Stomach (tissue), 19 donors: ENCODE measurements at places on chromosomes 12 and 14.

DNA sequence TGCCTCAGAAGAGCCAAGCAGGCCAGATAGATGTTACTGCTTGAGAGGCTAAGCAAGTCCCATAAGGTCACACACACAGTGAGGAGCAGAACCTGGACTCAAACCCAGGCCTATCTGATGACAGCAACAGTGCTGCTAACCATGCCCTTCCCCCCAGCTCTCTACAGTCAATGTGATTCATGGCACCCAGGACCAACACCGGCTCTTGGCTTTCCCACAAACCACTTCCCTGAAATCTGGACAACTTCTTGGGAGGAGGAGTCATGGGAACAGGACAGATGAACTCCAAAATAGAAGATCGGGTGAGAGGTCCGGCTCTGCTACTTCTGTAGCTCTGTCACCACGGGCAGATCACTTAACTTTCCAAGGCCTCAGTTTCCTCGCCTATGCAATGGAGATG lies 716 bp upstream of the PTGDR start:
- H3K36me3 ChIP-seq = no peaks in the 10 kb centered on the region
- DNase-seq = no peak
- peaks cover 23% of the 10 kb centered on the region for H3K4me1 ChIP-seq

GRCh38 chr14:45198551-45198950 lies 54.5 kb downstream of the MIS18BP1 start:
- no peak overlapping the region for H3K27ac ChIP-seq
- no peaks in the 10 kb centered on the region for H3K4me1 ChIP-seq
- H3K4me3 ChIP-seq = no peak overlapping the region
- H3K36me3 ChIP-seq = peaks cover 24% of the 10 kb centered on the region

DNA sequence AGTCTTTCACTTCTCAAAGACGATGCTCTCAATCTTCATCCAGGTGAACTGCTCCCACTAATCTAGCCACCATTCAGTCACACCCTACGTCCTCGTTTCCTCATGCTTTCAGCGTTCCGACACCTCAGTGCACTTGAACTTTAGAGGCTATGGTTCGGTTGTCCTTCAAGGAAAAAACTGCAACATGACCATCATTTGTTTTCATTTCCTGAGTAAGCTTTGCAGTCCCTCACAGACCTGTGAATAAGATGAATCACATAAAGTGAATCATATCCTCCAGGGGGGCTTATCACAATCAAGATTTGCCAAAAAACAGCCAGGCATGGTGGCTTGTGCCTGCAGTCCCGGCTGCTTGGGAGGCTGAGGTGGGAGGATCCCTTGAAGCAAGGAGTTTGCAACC lies 80.2 kb downstream of the TMCC3 start:
- DNase-seq = no peak
- no peaks in the 10 kb centered on the region for H3K27me3 ChIP-seq
- H3K4me3 ChIP-seq = no peak overlapping the region
- peaks cover 8% of the 10 kb centered on the region for H3K4me1 ChIP-seq

GRCh38 chr14:89427426-89428172 lies 10.6 kb upstream of the FOXN3 start:
- H3K4me3 ChIP-seq = no peak overlapping the region
- no peaks in the 10 kb centered on the region for H3K36me3 ChIP-seq
- no peaks in the 10 kb centered on the region for H3K27me3 ChIP-seq
- no peak overlapping the region for H3K27ac ChIP-seq

DNA sequence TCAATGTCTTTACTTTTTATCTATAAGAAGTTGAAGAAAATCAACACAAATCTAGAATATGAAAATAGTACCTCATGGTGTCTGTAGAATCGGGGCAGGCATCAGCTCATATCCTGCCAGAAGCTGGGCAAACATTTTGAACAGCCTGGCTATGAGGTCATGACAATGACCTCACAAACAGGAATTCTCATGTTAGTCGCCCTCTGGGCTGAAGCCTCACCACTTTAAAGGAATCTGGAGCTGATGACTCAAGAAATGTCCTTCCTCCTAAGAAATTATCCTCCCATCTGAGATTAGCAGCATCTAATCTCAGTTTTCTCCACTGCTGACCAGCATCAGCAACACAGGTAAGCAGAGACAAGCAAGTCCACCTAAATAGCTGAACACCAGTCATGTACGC lies 27.1 kb downstream of the CLIP1 start:
- H3K4me1 ChIP-seq = peaks cover 69% of the 10 kb centered on the region

GRCh38 chr12:22118238-22118790 lies 72.3 kb downstream of the CMAS start:
- H3K4me1 ChIP-seq = no peaks in the 10 kb centered on the region
- no peaks in the 10 kb centered on the region for H3K27me3 ChIP-seq
- no peak overlapping the region for H3K27ac ChIP-seq

GRCh38 chr12:101759396-101760047 lies 20.3 kb upstream of the SYCP3 start:
- H3K27ac ChIP-seq = no peak overlapping the region
- H3K27me3 ChIP-seq = no peaks in the 10 kb centered on the region
- DNase-seq = no peak
- no peak overlapping the region for H3K4me3 ChIP-seq
- H3K36me3 ChIP-seq = peaks cover 64% of the 10 kb centered on the region

DNA sequence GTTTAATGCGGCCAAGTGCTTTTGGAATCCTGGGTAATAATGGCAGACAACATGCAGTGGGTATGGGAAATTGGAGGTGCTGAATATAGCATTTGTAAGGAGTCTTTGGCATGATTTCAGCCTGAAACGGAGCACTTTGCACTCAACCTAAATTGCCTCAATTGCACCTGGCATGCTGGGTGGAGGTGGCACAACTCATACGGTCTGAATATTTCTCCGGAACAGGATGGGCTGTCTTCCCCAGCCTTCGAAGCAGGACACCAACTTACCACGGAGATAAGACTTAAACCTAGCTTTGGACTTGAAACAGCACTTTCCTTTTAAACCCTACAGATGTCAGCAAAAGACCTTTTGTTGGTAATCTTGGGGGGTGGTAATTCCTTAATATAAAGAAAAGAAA lies 153.7 kb upstream of the SRRM4 start:
- H3K4me3 ChIP-seq = no peak overlapping the region
- no peaks in the 10 kb centered on the region for H3K4me1 ChIP-seq
- H3K27ac ChIP-seq = no peak overlapping the region
- no peaks in the 10 kb centered on the region for H3K36me3 ChIP-seq
- DNase-seq = no peak
- no peaks in the 10 kb centered on the region for H3K27me3 ChIP-seq

DNA sequence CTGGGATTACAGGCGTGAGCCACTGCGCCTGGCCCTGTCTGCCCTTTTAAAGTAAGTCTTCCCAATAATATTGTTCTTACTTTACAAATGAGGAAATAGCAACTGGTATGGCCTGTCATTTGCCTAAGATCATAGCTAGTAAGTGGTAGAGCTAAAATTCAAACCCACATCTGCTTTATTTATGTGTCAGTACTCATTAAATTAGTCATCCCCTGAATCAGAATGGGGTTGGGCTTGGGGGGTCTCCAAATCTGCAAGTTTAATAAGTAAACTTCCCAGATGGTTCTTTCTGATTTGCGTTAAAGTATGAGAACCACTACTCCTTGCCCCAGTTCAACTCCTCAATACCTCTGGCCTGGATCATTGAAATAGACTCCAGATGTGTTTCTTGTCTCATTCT lies 96.2 kb downstream of the FAR2 start:
- H3K4me3 ChIP-seq = no peak overlapping the region

DNA sequence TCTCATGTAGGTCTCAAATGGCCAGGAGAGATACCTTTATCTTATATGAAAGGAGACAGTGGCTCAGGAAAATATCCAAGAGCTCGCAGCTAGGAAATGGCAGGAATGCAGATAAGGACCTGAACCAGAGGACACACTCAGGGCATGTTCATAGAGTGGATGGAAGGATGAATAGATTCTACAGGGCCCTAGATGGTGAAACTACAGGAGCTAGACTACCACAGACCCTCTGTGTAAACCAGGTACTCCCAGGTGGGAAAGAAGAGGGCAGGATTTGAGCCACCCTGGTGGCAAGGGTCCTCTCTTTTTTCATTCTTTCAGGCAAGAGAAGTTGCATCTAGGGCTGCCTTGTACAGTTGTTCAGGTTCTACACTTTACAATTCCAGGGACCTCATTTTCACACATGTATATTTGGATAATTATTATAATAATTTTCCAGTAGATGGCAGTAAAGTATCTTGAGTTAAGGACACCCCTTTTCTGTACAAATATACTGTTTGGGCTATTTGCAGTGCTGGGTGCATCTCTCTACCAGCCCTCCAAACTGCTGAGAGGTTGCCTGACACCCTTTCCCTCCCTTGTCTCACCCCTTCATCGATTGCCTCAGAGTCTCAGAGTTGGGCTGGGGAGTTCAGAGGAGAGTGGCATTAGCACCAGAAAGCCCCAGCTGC lies 10.5 kb upstream of the ZDHHC22 start:
- H3K27ac ChIP-seq = no peak overlapping the region
- no peak overlapping the region for H3K4me3 ChIP-seq
- no peak for DNase-seq
- peaks cover 27% of the 10 kb centered on the region for H3K27me3 ChIP-seq
- H3K36me3 ChIP-seq = no peaks in the 10 kb centered on the region
- no peaks in the 10 kb centered on the region for H3K4me1 ChIP-seq

GRCh38 chr14:38226366-38226765 lies 18.7 kb downstream of the SSTR1 start:
- no peaks in the 10 kb centered on the region for H3K27me3 ChIP-seq
- no peak overlapping the region for H3K27ac ChIP-seq
- DNase-seq = no peak
- H3K4me3 ChIP-seq = no peak overlapping the region
- H3K4me1 ChIP-seq = no peaks in the 10 kb centered on the region

GRCh38 chr12:100142851-100143559 lies at the start of gene BLTP3B:
TSS of gene BLTP3B (minus strand) at chr12:100142874. CDS start at chr12:100142635, 239 bp downstream.
- H3K4me1 ChIP-seq = peaks cover 35% of the 10 kb centered on the region
- no peaks in the 10 kb centered on the region for H3K27me3 ChIP-seq
- H3K27ac ChIP-seq = peak within 1 kb of the TSS; percentile 99

GRCh38 chr14:59463787-59464485 lies 1.2 kb downstream of the GPR135 start:
- peaks cover 20% of the 10 kb centered on the region for H3K4me1 ChIP-seq
- peak overlapping the region; percentile 55 for H3K4me3 ChIP-seq
- H3K36me3 ChIP-seq = no peaks in the 10 kb centered on the region
- no peaks in the 10 kb centered on the region for H3K27me3 ChIP-seq
- peak overlapping the region; percentile 84 for H3K27ac ChIP-seq

DNA sequence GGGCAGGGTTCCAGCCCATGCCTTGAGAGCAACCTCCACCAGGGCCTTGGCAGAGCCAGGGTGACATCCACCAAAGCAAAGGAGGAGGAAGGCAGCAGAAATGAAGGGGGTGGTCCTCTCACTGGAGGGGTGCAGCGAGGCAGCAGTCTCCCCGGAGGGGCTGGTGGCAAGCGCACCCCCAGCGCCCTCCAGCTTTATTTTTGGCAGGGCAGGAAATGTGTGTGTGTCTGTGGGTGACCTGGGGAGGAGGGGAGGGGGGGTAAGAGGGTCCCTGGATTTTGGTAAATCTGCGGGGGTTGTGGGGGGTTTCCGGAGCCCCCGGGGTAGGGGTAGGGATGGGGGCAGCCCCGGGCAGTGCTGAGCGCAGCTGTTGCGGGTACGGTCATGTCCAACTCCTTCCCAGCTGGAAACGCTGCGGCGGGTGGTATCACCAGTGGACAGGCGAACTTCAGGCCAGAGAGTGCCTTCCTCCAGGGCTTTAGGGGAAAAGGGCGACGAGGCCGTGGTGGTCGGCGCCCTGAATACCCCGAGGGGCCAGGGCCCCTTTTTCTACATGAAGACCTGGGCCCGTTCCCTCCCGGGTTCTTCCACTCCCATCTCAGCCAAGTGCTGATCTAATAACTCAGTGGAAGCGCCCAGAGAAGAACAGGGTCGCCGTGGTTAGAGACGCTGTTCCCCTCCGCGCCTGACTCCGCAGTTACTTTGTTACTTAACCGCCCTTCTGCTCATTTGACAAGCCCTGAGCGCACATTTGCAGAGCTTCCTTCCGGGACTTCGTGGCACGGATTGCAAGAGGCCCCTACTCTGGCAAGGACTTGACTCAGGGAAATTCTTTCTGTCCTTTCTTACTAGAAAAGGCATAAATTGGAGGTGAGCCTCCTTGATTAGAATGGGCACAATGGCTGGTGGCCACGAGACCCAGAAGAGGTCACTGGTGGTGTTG lies 55.2 kb downstream of the FOS start:
- DNase-seq = peak; percentile 70
- H3K4me3 ChIP-seq = peak overlapping the region; percentile 4
- no peaks in the 10 kb centered on the region for H3K27me3 ChIP-seq
- peak overlapping the region; percentile 62 for H3K27ac ChIP-seq
